ENCODE measurements at places on chromosomes 16 and 17.

DNA sequence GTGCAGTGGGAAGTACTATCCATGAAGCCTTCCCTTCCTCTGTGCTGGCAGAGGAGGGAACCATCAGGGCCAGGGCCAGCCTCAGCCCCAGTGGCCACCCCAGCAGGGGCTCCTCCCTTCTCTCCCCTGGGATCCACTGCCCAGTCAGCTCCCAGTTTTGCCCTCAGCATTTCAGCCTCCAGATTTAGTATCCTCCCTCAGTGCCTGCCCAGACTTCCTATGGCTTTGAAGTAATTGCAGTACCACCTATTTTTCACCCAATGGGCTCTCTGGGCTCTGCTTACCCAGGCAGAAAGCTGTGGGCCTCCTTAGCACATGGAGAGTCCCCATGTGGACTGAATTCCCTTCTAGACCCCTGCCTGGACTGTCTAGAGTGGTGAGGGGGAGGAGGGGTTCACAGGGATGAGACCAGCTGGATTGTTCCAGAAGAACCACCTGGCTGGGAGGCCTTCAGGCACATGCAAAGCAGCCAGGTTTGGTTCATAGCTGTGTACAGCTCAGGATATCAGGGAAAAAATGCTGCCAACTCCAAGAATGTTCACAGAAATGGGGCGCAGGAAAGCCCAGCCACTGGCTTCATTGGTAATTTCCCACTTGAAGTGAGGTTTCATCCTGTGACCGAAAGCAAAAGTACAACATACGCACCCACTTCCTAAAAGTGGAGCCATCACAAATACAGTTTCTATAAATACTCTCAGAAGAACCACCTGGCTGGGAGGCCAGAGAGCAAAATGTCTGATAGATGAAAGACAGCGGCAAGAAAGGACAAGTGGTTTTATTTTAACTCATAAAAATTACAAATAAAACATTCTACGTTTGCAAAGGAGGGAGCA, 15.2 kb upstream of the HERPUD1 start:
- DNase-seq: no peak

DNA sequence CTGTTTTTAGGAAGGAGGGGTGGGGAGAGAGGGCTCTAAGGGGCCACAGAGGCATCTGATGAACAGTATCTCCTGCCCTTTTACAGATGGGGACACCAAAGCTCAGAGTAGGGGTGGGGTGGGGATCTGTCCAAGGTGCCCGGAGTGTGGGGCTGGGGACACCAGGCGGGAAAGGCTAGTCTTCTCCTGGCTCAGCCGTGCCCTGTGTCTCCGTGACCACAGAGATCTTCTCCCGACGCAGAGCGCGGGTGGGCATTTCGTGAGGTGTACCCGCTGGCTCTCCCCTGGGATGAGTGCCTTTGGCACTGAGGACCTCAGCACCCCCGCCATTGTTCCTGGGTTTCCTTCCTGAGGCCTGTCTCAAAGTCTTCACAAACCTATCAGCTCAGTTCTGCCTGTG, 209.6 kb downstream of the NTN1 start:
- no peak for DNase-seq

DNA sequence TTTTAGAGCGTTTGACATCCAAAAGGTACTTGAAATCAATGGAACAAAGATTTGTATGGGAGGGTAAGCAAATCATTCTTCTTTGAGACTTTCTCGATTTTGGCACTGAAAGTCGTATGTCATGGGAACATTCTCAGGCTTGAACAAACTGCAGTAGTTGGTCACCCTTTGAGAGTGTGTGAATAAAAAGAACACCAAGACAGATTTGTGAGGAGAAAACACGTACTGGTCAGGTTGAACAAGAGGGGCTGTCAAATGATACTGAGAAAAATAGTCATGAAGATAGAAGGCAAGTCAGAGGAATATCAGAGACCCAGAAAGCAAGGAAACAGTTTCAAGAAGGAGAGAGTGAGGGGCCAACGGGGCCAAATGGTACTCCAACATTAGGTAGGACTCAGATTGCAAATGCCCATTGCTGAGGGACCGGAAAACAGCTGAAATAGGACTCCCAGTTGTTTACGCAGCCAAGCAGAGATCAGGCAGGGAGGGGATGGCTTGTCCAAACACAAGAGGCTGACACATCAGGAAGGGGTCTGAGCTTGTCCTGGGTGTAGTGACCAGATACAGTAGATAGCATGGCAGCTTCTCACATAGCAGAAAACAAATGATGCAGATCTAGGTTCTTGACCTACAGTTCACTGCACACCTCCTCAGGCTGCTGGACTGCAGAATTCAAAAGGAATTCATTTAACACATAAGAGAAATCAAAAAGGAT, 74.5 kb upstream of the MYOCD start:
- DNase-seq: no peak

- no peak for DNase-seq
Measured at GRCh38 chr17:59878624-59879023, 14.1 kb downstream of the TUBD1 start.

DNA sequence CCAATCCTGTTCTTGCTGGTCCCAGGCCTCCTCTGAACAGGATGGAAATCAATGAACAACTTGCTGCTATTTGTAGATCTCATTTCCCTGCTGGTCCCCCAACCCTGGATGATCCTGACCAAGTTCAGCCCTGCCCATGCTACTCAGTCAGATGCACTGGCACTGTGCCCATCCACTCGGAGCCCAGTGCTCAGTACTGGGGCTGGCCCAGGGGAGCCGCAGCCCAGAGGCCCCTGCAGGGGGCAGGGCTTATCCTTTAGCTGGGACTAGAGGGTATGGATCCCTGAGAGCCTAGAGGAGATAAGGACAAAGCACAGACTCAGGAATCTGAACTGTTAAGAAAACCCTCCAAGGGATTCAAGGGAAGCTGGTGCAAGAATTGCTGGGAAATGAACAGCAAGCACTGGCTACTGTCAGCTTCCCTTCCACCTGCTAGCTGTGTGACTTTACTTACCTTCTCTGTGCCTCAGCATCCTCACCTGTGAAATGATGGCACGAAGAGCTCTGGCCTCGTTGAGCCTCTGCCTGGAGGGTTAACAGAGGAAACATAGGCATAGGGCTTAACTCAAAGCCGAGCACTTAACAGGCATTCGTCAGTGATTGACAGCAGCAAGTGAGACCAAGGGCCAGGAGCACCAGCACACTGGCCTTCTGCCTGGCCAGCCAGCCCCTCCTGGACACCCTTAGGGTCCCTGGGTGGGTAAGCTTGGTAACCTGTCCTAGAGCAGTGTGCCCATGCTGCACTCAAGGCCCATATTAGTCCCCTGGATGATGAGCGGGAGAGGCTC, 29.8 kb upstream of the C1QL1 start:
- DNase-seq: no peak

DNA sequence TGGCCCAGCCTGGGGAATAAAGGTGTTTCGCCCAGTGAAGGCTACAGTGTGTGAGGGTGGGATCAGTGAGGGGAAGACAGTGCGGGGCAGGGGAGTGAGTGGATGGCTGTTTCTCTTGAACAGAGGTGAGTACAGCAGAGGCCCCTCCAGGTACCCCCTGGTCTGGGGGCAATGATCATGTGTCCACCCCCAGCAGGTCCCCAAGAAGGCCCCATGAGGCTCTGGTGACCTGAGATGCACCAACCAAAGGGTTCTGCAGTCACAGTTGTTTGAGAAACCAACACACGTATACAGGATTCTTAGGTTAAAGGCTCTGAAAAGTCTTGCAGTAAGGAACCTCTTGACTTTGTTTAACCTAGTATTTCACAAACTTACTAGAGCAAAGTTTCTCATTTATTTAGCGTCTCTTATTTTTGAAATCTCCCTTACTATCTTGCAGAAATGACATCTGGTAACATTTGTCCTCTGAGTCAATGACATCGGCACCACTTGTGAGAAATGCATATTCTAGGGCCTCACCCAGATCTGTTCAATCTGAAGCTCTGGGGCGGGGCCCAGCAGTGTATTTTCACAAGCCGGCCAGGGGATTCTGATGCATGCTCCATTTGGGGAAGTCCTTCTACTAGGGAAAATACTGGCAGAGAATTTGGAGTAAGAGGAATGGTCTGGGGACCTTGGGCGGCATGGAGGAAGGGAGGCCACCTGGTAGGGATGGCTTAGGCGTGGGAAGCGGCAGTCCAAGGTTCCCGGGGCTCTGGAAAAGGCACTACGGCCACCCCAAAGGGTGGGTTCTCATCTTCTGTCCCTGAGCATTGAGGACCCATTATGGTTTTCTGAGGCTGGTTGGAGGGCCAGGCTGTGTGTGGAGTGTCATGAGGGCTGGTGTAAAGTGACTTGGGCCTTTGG, 217.3 kb downstream of the NTN1 start:
- no peak for DNase-seq

DNA sequence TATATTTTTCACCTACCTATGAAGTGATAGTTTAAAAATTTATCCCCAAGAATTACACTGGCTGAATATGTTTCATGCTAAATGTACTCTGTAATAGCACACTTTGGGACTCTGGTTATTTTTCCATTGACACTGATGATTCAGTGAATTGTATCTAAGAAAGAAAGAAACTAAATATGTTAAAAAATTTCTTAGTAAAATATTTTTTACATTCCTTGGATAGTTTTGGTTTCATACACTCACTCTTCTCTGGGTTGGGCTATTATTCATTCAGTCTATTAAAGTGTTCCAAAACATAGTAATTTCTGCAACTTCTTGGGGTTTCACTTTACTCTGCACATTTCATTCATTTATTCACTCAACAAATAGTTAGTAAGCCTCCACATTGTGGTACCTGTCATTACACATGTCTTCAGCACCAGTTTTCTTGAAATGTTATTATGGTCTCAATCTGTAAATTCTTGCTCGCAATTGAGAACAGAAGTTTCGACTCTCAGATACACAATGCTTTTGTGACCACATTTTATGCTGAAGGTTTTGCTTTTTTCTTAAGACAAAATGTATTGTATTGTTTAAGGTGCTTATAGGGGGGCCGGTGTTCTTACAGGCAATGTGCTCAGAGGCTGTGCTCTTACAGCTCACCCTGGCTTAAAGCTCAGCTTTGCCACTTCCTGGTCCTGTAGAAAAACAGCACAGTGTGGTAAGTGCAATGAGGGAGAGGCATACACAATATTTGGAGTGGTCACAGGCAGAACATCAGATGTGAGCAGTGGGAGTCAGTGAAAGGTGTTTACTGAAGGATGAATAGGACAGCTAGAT, 17.4 kb downstream of the CNTNAP4 start:
- DNase-seq: no peak

GRCh38 chr17:29667969-29668368, 45.3 kb upstream of the CORO6 start:
- DNase-seq: no peak

- DNase-seq: no peak
Measured at GRCh38 chr16:9334103-9334502, 242.7 kb downstream of the HAPSTR1 start.

Data from AML-193 (cell line).